ENCODE measurements at places on chromosomes 16 and 17.

- no peak for DNase-seq
These were observed 26.8 kb upstream of the ZNF629 start for GRCh38 chr16:30813821-30814189.

DNA sequence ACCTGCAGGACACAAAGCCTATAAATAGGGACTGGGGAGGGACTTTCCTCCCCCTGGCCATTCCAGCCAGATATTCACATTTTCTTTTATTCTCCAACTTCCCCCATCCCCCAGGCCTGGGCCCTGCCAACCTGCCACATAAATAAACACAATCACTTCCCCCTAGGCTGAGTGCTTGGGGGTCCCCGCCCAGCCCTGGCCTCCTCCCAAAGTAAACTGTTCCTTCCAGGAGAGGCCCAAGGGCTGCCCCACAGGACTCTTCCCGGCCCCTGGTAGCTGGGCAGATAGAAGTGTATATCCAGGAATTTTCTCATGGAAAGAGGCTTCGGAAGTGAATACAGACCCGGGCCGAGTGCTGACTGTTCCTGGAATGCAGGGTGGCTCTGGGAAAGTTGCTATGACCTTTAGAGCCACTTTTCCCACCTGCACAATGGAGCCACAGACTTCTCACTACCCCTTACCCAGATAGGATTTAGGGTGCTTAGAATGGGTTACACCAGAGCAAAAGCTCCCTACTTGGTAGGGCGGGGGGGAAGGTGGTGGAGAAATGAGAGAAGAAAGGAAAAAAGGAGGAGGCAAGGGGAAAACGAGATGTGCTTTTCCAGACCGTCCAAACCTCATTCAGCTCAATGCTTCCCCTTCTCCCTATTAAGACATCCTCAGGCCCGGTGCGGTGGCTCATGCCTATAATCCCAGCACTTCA is 8.5 kb downstream of the CSF3 start:
- DNase-seq: no peak

DNA sequence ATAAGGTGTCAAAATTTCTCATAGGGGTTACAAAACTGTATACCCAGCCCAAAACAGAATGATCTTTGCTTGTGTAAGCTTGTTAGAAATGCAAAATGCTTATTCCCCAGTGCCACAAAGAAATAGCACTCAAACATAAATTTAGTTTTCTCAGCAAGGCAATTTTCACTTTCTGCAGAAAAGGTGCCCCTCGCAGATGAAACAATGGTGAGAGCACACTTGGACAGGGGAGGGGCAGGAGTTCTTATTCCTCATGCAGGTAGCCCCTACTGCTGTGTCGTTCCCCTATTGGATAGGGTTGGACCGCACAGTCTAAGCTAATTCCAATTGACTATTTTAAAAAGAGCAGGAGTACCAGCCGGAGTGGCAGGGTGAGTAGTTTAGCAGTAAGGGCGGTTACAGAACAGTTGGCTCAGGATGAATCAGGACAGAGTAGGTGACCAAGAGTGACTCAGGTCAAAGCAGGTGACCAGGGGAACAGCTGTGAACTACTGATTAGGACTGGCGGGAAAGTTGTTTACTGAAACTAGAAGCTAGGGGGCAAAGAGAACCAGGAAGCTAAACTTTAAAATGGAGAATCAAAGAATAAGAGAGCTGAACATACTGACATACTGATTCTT is 5.5 kb upstream of the LDHD start:
- DNase-seq: no peak

- no peak for DNase-seq
These were observed 2177.2 kb downstream of the TP53TG3F start for GRCh38 chr16:35636480-35637230.

- DNase-seq: no peak
These were observed 768.2 kb downstream of the KCNJ18 start for GRCh38 chr17:22460461-22461063.

DNA sequence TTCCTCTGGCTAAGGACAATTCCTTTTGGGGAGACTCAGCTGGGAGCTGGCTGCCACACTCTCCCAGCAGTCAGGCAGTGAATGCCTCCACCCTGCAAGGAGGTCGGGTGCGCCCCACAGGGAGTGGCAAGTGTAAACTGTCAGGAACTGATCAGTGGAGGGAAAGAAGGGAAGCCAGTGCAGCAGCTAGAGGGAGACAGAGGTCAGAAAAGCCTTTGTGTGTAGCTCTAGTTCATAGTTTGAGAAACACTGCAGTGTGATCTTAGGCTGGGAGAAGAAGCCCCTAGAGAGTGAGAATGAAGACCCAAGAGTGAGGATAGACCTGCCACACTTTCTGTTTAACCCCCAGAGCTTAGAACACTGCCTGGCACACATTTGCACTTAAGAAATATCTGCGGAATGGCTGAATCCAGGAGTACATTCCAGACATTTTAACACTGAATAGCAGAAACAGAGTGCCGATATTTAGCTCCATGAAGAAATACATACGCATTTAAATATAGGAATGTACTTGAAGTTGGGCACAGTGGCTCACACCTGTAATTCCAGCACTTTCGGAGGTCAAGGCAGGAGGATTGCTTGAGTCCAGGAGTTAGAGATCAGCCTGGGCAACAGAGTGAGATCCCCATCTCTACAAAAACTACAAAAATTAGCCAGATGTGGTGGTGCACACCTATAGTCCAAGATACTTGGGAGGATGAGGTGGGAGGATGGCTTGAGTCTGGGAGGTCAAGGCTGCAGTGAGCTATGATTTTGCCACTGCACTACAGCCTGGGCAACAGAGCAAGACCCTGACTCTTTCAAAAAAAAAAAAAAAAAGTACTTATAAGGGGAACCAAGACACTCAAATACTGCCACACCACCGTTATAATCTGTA is 11.1 kb upstream of the SLC5A11 start:
- peak; percentile 69 for DNase-seq

DNA sequence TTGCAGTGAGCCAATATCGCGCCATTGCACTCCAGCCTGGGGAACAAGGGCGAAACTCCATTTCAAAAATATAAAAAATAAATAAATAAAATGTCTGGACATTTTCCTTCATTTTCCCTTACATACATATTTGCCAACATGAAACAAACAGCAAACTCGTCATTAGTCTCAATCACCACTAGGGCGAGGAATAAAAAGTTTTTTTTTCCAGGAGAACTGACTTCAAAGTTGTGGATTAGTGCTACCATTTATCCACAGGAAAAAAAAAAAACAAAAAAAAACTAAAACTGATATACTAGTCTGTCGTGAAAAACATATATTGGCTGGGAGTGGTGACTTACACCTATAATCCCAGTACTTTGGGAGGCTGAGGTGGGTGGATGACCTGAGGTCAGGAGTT is 77.0 kb upstream of the MTMR4 start:
- DNase-seq: no peak

All from iPS-NIHi11 (cell line).